ENCODE measurements at places on chromosomes 4 and X. TPM values are rescaled to one million over a fixed set of nuclear protein-coding genes. Genes with fewer than 3 reads are reported as not detected.

The NDP gene
- total RNA-seq: 3.7 TPM

The HPGDS gene
- total RNA-seq: not detected

The ARHGAP6 gene
- 1.3 TPM for total RNA-seq

The CTSO gene
- total RNA-seq: 31.1 TPM

The CD38 gene
- total RNA-seq: 0.11 TPM

The SGMS2 gene
- 129 TPM for total RNA-seq

The COL25A1 gene
- total RNA-seq: under 0.01 TPM

The PFKFB1 gene
- total RNA-seq: 0.13 TPM

The ARMCX4 gene
- total RNA-seq: 6.4 TPM

The HMX1 gene
- not detected for total RNA-seq

The IL1RAPL2 gene
- not detected for total RNA-seq

The FOXR2 gene
- not detected for total RNA-seq

The GABRE gene
- 15.4 TPM for total RNA-seq

The HHIP gene
- total RNA-seq: 0.52 TPM

The TRIM75 gene
- not detected for total RNA-seq

The CCDC120 gene
- 0.91 TPM for total RNA-seq

The NSDHL gene
- total RNA-seq: 15.0 TPM

The CNKSR2 gene
- 3.1 TPM for total RNA-seq

The NAA11 gene
- total RNA-seq: not detected

The USP26 gene
- not detected for total RNA-seq

The TBC1D19 gene
- 43.6 TPM for total RNA-seq

The TSPYL2 gene
- 24.2 TPM for total RNA-seq

The FGFR3 gene
- total RNA-seq: 1.4 TPM

The CYLC1 gene
- total RNA-seq: not detected

The ALB gene
- not detected for total RNA-seq

The CXorf65 gene
- not detected for total RNA-seq

The IBSP gene
- 0.22 TPM for total RNA-seq
